ENCODE measurements at places on chromosomes 3 and 15. TPM values are rescaled to one million over a fixed set of nuclear protein-coding genes. Genes with fewer than 3 reads are reported as not detected.
A peak's percentile ranks its signal among the peaks of the same experiment; 100 is the strongest.

GRCh38 chr3:156017352-156018030 is 102.9 kb upstream of the KCNAB1 start:
- no peak for DNase-seq

DNA sequence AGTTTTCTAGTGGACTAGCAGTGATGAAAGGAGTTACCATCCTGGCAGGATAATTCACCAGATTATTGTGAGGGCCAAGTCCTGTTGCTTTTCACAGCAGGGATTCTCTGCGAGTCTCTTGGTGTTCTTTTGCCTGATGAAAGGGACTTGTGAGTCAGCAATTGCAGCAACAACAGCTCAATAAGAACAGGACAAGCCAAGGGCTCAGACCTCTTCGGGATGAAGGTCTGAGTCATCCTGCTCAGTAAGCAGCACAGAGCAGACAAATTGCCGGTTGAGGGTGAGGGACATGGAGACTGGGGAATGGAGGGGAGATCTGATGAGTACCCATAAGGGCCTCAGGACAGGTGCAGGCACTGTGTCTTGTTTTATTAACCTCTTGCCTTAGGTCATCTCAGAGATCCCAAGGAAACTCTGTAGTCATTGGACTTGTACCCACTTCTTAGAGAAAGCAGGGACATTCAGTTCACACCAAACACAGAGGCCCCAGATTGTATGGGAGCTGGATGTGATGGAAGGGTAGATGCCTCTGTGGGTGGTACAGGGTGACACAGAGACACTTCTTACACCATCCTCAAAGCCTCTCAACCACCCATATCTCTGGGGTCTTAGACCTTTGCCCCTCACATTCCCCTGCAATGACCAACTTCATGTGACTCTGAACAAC is 173.8 kb upstream of the TLE3 start:
- peak; percentile 64 for DNase-seq

DNA sequence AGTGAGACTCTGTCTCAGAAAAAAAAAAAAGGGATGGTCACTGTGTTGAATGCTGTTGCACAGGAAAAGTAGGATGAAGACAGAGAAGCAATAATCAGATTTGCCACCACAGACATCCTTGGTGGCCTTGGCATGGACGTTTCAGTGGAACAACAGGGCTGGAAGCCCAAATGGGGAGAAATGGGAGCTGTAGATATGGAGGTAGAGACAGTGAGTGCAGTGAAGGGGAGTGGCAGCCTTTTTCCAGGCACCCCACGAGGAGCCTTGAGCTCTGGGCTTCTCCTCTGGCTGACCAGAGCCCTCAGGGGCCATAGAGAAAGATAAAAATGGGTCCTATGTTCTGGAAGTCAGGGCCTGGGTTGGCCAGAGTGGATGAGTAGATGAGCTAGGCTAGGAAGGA is 12.3 kb upstream of the DOCK3 start:
- no peak for DNase-seq

Gene P2RY13
- 2.7 TPM for total RNA-seq

- DNase-seq: no peak
Observed at GRCh38 chr15:101250873-101251829, 697 bp downstream of the CHSY1 start.
